ENCODE measurements at places on chromosomes 11 and 22.

- no peak for DNase-seq
These were observed 115.9 kb downstream of the TRIM29 start for GRCh38 chr11:120021978-120022377.

GRCh38 chr11:34366522-34366921 is 8.7 kb upstream of the ABTB2 start:
- DNase-seq = no peak

DNA sequence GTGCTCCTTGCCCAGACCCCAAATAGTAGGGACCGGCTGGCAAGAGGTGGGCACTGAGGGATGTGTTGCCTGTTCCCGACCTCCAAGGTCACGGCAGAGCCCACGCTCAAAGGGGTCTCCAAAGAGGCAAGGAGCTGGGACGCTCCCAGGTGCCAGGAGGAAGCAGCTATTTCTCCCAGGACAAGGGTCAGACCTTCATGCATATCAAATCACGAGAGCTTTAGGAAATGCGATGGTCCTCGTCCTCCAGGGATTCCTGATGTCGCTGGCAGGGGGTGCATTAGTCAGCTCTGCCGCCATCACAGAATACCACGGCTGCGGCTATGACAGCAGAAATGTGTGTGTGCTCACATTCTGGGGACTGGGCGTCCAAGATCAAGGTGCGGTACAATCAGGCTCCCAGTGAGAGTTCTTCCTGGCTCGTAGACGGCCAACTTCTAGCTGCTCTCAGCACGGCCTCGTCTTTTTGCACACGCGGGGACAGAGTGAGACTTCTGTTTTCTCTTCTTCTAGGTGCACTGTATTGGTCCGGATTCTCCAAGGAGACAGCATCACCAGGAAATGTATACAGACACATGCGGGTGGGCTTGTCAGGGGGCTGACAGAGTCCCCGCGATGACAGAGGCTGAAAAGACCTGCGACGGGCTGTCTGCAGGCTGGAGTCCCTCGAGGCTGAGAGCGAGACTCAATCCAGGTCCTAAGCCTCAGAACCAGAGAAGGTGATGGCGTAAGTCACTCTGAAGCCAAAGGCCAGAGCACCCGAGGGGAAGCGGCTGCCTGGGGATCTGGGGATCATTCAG is 81.6 kb downstream of the SHANK2 start:
- DNase-seq = no peak

DNA sequence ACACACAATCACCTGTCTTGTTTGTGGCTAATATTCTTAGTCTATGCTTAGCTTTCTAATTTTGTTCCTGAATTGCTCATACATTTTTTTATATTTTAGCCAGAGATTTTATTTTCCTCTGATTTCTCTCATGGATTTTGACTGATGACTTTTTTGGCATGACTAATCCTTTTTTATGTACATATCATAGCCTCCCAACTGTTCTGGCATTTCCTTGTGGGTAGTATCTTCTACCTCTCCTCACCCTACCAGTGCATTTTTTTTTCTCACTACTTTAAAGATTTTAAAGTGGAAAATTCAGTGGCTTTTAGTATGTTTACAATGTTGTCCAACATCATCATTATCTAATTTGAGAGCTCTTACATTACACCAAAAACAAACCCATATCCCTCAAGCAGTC is 84.4 kb upstream of the TENM4 start:
- no peak for DNase-seq

- peak; percentile 74 for DNase-seq
These were observed 110.1 kb downstream of the NOX4 start for GRCh38 chr11:89381094-89381493.

DNA sequence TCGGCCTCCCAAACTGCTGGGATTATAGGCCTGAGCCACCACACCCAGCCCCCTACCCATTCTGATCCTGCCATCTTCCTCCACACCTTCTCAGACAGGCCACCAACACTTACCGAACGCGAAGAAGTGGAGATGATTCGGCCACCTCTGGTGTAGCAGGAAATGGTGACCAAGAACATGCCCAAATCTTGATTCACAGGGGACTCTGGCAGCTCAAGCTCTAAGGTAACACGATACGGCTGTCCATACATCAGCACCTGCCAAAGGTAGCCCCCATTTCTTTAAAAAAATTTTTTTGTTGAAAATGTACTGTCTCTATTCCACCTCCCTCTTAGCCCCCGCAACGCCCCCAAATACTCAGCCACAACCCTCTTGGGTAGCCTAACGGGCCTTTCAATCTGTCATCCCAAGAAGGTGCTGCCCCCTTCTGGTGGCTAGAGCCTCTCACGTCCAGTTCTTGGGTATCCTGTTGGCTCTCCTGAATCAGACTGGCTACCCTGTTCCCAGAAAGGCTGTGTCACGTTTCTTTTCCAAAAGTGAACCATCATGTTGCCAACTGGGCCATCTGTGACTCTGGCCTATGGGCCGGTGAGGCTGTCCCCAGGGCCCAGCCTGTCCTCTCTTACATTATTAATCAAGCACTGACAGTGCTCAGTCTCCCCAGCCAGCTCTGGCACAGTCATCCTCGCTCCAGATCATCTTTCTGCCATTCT is 5.3 kb upstream of the LRRN4CL start:
- DNase-seq = peak; percentile 42
